Activated T-cell treated with anti-CD3 and anti-CD28 coated beads, Interleukin-2, amount 50 U/mL, for 72 hours (primary cell): ENCODE measurements at places on chromosomes 1 and 21. TPM values are rescaled to one million over a fixed set of nuclear protein-coding genes. Genes with fewer than 3 reads are reported as not detected.

GRCh38 chr1:107897438-107898345 lies 67.3 kb downstream of the VAV3 start:
- no peaks in the 10 kb centered on the region for H3K27me3 ChIP-seq
- peaks cover 39% of the 10 kb centered on the region for H3K4me1 ChIP-seq
- H3K36me3 ChIP-seq: peaks cover 3% of the 10 kb centered on the region
- H3K4me3 ChIP-seq: peak overlapping the region; percentile 68

DNA sequence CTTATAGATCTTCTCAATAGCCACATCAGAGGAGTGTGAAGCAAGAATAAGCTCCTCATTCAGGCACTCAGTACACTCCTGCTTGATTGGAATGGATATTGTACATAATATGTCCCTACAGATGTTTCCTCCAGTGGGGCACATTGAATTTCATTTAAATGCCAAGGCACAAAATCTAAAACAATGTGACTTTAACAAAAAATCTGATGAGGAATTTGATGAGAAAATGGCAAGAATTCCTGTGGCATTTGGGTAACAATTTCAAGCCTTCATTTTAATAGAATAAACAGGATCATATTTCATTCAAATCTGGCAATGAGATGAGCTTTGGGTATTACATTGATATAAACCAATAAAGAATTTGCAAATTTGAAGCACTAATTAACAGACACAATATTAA lies 307.7 kb upstream of the PKN2 start:
- no peak overlapping the region for H3K27ac ChIP-seq
- no peak overlapping the region for H3K4me3 ChIP-seq
- peaks cover 10% of the 10 kb centered on the region for H3K27me3 ChIP-seq
- DNase-seq: no peak
- H3K36me3 ChIP-seq: no peaks in the 10 kb centered on the region
- H3K4me1 ChIP-seq: no peaks in the 10 kb centered on the region

DNA sequence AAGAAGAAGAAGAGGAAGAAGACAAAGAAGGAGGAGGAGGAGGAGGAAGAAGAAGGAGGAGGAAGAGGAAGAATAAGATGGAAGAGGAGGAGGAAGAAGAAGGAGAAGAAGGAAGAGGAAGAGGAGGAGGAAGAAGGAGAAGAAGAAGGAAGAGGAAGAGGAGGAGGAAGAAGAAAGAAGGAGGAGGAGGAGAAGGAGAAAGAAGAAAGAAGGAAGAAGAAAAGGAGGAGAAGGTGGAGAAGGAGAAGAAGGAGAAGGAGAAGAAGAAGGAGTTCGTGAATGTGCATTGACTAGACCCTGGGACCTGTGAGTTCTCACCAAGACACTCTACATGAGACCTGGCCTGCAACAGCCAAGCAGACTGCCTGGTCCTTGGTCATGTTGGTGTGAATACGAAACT lies 131.7 kb upstream of the ERRFI1 start:
- H3K36me3 ChIP-seq: peaks cover 7% of the 10 kb centered on the region
- no peak for DNase-seq
- H3K27me3 ChIP-seq: peaks cover 9% of the 10 kb centered on the region

DNA sequence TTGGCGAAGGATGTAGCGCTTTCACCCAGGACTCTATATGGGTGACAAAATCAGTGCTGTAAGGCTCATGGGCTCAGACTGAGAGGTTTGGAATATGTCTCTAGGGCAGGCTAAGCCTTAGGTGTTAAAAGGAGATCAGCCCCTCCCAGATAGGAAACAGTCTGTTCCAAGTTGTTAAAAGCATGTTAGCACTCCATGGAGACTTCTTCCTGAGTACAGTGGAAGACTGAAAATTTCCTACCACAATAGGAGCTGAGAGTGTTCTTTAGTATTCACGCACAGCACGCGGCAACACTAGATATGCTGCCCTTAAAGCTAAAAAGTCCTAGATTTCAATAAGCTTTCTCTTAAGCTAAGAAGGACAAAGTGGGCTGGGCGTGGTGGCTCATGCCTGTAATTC lies 122.1 kb downstream of the TRABD2B start:
- no peaks in the 10 kb centered on the region for H3K36me3 ChIP-seq
- H3K27me3 ChIP-seq: peaks cover 7% of the 10 kb centered on the region
- H3K4me1 ChIP-seq: no peaks in the 10 kb centered on the region
- no peak overlapping the region for H3K27ac ChIP-seq
- no peak overlapping the region for H3K4me3 ChIP-seq

DNA sequence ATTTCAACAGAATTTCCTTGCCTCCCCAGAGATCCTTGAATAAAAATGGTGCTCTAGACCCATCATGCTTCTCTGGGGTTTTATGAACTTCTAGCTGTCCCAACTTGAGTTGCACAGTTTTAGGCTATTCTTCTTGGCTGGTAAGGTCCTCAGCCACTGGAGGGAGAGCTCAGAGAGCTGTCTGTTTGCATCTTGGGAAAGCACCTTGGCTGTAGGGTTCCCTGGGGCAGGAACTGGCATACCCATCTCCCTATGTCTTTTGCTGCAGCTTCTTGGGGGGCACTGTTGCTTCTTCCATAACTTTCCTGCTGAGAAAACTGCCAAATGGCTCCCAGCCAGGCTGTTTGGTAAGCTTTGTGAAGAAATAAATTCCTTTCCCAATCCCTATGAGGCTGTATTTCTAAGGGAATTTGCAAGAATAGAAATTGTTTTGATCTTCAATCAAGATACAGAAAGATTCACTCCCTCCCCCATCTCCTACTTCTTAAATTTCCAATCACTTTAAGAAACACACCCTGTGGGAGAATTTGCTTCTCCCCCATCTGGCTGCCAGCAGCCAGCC lies 8.2 kb upstream of the FMOD start:
- no peak overlapping the region for H3K27ac ChIP-seq
- DNase-seq: no peak
- no peaks in the 10 kb centered on the region for H3K4me1 ChIP-seq
- peaks cover 34% of the 10 kb centered on the region for H3K27me3 ChIP-seq

- no peak overlapping the region for H3K4me3 ChIP-seq
- no peak for DNase-seq
- no peaks in the 10 kb centered on the region for H3K27me3 ChIP-seq
- no peak overlapping the region for H3K27ac ChIP-seq
- H3K36me3 ChIP-seq: no peaks in the 10 kb centered on the region
- no peaks in the 10 kb centered on the region for H3K4me1 ChIP-seq
These were observed 570.9 kb upstream of the CAMK1G start for GRCh38 chr1:209012443-209013196.

GRCh38 chr1:89918127-89918793 lies 76.7 kb upstream of the ZNF326 start:
- peaks cover 17% of the 10 kb centered on the region for H3K4me1 ChIP-seq
- H3K4me3 ChIP-seq: no peak overlapping the region
- peaks cover 12% of the 10 kb centered on the region for H3K36me3 ChIP-seq
- H3K27ac ChIP-seq: no peak overlapping the region
- H3K27me3 ChIP-seq: no peaks in the 10 kb centered on the region
- no peak for DNase-seq

DNA sequence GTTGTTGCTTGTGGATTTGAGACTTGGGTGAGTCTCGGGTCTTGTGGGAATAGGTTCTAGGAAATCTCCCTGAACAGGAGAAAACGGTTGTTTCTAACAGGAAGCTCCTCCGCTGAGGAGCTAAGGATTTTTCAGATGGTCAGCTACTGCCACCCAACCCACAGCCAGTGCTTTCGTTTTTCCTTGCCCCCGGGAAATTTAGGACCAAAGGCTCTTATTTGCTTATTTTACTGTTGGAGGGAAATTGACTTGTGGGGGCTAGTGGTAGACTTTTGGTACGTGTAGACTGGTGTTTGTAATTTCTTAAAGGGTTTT lies 792 bp downstream of the SNX7 start:
- peaks cover 12% of the 10 kb centered on the region for H3K4me1 ChIP-seq
- H3K27me3 ChIP-seq: peaks cover 52% of the 10 kb centered on the region
- H3K36me3 ChIP-seq: no peaks in the 10 kb centered on the region
- peak overlapping the region; percentile 92 for H3K4me3 ChIP-seq
- DNase-seq: no peak

- H3K27me3 ChIP-seq: no peaks in the 10 kb centered on the region
- peaks cover 82% of the 10 kb centered on the region for H3K4me1 ChIP-seq
- H3K4me3 ChIP-seq: no peak overlapping the region
- H3K27ac ChIP-seq: no peak overlapping the region
These were observed 148.5 kb downstream of the DHRS3 start for GRCh38 chr1:12469493-12469892.

GRCh38 chr1:118335331-118335732 lies 150.3 kb upstream of the SPAG17 start:
- no peak overlapping the region for H3K4me3 ChIP-seq
- no peaks in the 10 kb centered on the region for H3K27me3 ChIP-seq
- H3K27ac ChIP-seq: no peak overlapping the region
- no peak for DNase-seq
- H3K36me3 ChIP-seq: no peaks in the 10 kb centered on the region

DNA sequence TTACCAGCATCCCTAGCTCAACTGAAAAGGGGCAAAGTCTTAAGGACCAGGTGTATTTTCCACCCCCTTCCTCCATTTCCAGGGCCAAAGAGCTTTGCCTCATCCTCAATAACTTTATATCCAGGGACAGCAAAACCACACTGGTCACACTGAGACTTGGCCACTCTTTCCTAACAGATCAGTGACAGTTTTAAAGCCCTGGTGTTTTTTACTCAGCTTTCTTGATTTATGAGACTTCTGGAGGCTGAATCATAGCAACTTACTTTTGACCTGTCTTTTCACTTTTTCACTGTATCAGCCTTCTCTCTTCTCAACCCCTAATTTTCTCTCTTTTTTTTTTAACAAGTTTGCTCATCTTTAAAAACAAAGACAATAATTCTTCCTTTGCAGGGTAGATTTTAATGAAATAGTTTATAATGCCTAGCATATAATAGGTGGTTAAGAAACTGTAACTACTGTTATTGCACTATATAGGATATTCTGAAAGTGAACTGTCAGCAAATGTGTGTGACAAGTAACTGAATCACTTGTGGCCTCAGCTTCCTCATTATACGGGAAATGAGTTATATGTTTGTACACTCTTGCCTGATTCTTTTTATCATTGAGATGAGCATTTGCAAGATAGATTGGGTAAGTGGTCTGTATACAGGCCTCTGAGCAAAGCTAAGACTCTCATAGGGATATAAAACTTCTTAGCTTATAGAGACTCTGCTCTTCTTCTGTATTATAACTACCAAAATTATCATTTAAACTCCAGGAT lies 19.7 kb upstream of the DYNLT5 start:
- no peak for DNase-seq
- peaks cover 38% of the 10 kb centered on the region for H3K4me1 ChIP-seq
- no peak overlapping the region for H3K4me3 ChIP-seq
- H3K27ac ChIP-seq: peak overlapping the region; percentile 98
- H3K36me3 ChIP-seq: no peaks in the 10 kb centered on the region

GRCh38 chr1:201561195-201561564 lies 22.3 kb downstream of the NAV1 start:
- no peaks in the 10 kb centered on the region for H3K4me1 ChIP-seq
- no peak overlapping the region for H3K27ac ChIP-seq
- no peaks in the 10 kb centered on the region for H3K27me3 ChIP-seq
- H3K4me3 ChIP-seq: no peak overlapping the region
- H3K36me3 ChIP-seq: no peaks in the 10 kb centered on the region

GRCh38 chr1:2258996-2259395 lies 30.9 kb downstream of the SKI start:
- H3K4me1 ChIP-seq: peaks cover 54% of the 10 kb centered on the region
- H3K36me3 ChIP-seq: peaks cover 1% of the 10 kb centered on the region
- no peak overlapping the region for H3K27ac ChIP-seq
- DNase-seq: peak; percentile 76
- H3K27me3 ChIP-seq: no peaks in the 10 kb centered on the region

GRCh38 chr1:26724118-26724517 lies 28.3 kb downstream of the ARID1A start:
- DNase-seq: no peak
- peaks cover 94% of the 10 kb centered on the region for H3K4me1 ChIP-seq
- no peaks in the 10 kb centered on the region for H3K36me3 ChIP-seq
- H3K4me3 ChIP-seq: peak overlapping the region; percentile 24
- H3K27ac ChIP-seq: no peak overlapping the region

- H3K4me1 ChIP-seq: peaks cover 63% of the 10 kb centered on the region
- H3K36me3 ChIP-seq: peaks cover 11% of the 10 kb centered on the region
- peaks cover 7% of the 10 kb centered on the region for H3K27me3 ChIP-seq
These were observed 161.9 kb upstream of the COL6A1 start for GRCh38 chr21:45819478-45820170.

GRCh38 chr1:196856053-196856452 lies 31.8 kb upstream of the CFHR4 start:
- H3K27me3 ChIP-seq: no peaks in the 10 kb centered on the region
- H3K4me1 ChIP-seq: no peaks in the 10 kb centered on the region
- H3K4me3 ChIP-seq: no peak overlapping the region
- DNase-seq: no peak
- H3K36me3 ChIP-seq: no peaks in the 10 kb centered on the region

- H3K27me3 ChIP-seq: peaks cover 29% of the 10 kb centered on the region
- no peak overlapping the region for H3K4me3 ChIP-seq
- DNase-seq: peak; percentile 10
- H3K36me3 ChIP-seq: no peaks in the 10 kb centered on the region
- H3K27ac ChIP-seq: no peak overlapping the region
- no peaks in the 10 kb centered on the region for H3K4me1 ChIP-seq
These were observed 181.0 kb upstream of the KLHDC7A start for GRCh38 chr1:18299441-18300338.

The CERS2 gene
- total RNA-seq: 184 TPM

The AADACL3 gene
- not detected for total RNA-seq

The PDZK1IP1 gene
- total RNA-seq: not detected

The ERRFI1 gene
- total RNA-seq: 2.6 TPM

The TEX38 gene
- total RNA-seq: not detected

The IL23R gene
- 3.0 TPM for total RNA-seq

The A3GALT2 gene
- not detected for total RNA-seq
